CD4-positive, alpha-beta memory T cell (primary cell): ENCODE measurements at places on chromosomes 6 and 20. TPM values are rescaled to one million over a fixed set of nuclear protein-coding genes. Genes with fewer than 3 reads are reported as not detected.

The IYD gene
- not detected for total RNA-seq

The APOBEC2 gene
- not detected for total RNA-seq

GRCh38 chr20:31472395-31473330 lies 2.3 kb downstream of the DEFB124 start:
- H3K36me3 ChIP-seq = no peaks in the 10 kb centered on the region
- H3K27me3 ChIP-seq = peaks cover 7% of the 10 kb centered on the region
- no peak overlapping the region for H3K4me3 ChIP-seq
- no peak for DNase-seq
- H3K4me1 ChIP-seq = no peaks in the 10 kb centered on the region

DNA sequence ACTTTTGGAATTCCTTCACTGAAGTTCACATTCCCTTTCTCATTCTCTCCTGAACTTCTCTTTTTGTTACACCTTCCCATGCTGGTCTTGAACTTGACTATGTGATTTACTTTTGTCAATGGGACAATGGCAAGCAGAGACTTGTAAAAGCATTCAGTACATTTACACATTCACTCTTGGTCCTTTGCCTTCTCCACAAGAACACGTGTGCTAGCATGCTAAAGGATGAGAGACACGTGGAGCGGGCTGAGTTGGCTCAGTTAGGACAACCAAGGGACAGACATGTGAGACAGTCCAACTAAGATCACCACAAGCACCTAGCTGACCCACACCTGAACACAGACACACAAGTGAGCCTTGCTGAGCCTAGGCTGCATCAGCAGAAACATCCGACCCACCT lies 91.3 kb upstream of the PAK5 start:
- no peak overlapping the region for H3K4me3 ChIP-seq
- H3K27me3 ChIP-seq = no peaks in the 10 kb centered on the region
- no peaks in the 10 kb centered on the region for H3K4me1 ChIP-seq

DNA sequence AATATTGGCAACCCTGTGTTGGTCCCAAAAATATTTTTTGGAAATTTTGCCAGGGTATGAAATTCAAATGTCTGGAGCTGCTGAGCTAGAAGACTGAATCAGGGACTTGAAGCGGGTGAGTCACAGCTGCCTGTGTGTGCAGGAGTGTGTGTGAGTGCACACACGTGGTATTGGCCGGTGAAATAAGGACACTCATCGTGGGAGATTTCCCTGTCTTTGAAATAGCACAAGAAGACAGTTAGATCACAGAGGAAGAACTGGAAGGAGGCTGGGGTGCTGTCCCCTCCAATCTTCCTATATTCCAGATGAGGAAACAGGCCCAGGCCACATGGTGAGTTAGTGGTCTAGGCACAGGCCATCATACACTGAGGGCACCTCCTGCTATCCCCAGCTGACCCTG lies 123.8 kb upstream of the MLN start:
- DNase-seq = no peak
- no peak overlapping the region for H3K27ac ChIP-seq
- H3K36me3 ChIP-seq = no peaks in the 10 kb centered on the region
- no peak overlapping the region for H3K4me3 ChIP-seq
- peaks cover 6% of the 10 kb centered on the region for H3K4me1 ChIP-seq

- peak; percentile 62 for DNase-seq
- peak overlapping the region; percentile 50 for H3K27ac ChIP-seq
- peak overlapping the region; percentile 4 for H3K4me3 ChIP-seq
- no peaks in the 10 kb centered on the region for H3K27me3 ChIP-seq
- H3K36me3 ChIP-seq = no peaks in the 10 kb centered on the region
Measured at GRCh38 chr6:5174244-5174643, 86.5 kb downstream of the LYRM4 start.

- H3K27ac ChIP-seq = no peak overlapping the region
- peaks cover 21% of the 10 kb centered on the region for H3K4me1 ChIP-seq
- peak overlapping the region; percentile 32 for H3K4me3 ChIP-seq
- no peaks in the 10 kb centered on the region for H3K36me3 ChIP-seq
- no peaks in the 10 kb centered on the region for H3K27me3 ChIP-seq
Measured at GRCh38 chr6:117481278-117481925, 1.1 kb upstream of the DCBLD1 start.

- H3K27me3 ChIP-seq = no peaks in the 10 kb centered on the region
- H3K27ac ChIP-seq = no peak overlapping the region
Measured at GRCh38 chr20:63522091-63522868, 1.7 kb downstream of the PPDPF start.
